ENCODE measurements at places on chromosomes 13 and 19. TPM values are rescaled to one million over a fixed set of nuclear protein-coding genes. Genes with fewer than 3 reads are reported as not detected.

The METTL21C gene
- not detected for total RNA-seq

The DCLK1 gene
- 132 TPM for total RNA-seq

The GNA15 gene
- total RNA-seq, result not detected

The PPAN gene
- 20.9 TPM for total RNA-seq

The BSG gene
- 291 TPM for total RNA-seq

The NCAN gene
- under 0.01 TPM for total RNA-seq

The CNN1 gene
- total RNA-seq, result 7.1 TPM

The PTGIR gene
- total RNA-seq, result 2.9 TPM

The ATCAY gene
- not detected for total RNA-seq

The SIGLEC5 gene
- total RNA-seq, result under 0.01 TPM

The LRRC25 gene
- 0.88 TPM for total RNA-seq

The WDR88 gene
- total RNA-seq, result not detected

The ZNF808 gene
- 19.7 TPM for total RNA-seq

The KLK1 gene
- not detected for total RNA-seq

The PEX11G gene
- 2.9 TPM for total RNA-seq

The PCDH9 gene
- total RNA-seq, result 2.9 TPM

The CNMD gene
- total RNA-seq, result not detected

The TPTE2 gene
- not detected for total RNA-seq

The C19orf33 gene
- not detected for total RNA-seq

The FBXO27 gene
- 4.7 TPM for total RNA-seq

The LGALS7B gene
- total RNA-seq, result not detected

The CYP2S1 gene
- not detected for total RNA-seq

The B3GLCT gene
- total RNA-seq, result 14.7 TPM

The RPL21 gene
- 544 TPM for total RNA-seq

The ZNF529 gene
- 11.9 TPM for total RNA-seq

The SHISA7 gene
- total RNA-seq, result not detected

The PABPC3 gene
- total RNA-seq, result under 0.01 TPM

The TOMM40 gene
- 31.8 TPM for total RNA-seq

The KCNC3 gene
- total RNA-seq, result not detected

The NRTN gene
- total RNA-seq, result not detected

The COMP gene
- total RNA-seq, result 14.8 TPM

The ZNF264 gene
- total RNA-seq, result 26.5 TPM

The GIPC3 gene
- total RNA-seq, result under 0.01 TPM

The IGFL1 gene
- not detected for total RNA-seq

The DNAAF3 gene
- total RNA-seq, result 0.59 TPM

The PTPRH gene
- total RNA-seq, result 1.1 TPM

The LRCH1 gene
- 7.1 TPM for total RNA-seq
